ENCODE measurements at places on chromosomes 12 and 14.

DNA sequence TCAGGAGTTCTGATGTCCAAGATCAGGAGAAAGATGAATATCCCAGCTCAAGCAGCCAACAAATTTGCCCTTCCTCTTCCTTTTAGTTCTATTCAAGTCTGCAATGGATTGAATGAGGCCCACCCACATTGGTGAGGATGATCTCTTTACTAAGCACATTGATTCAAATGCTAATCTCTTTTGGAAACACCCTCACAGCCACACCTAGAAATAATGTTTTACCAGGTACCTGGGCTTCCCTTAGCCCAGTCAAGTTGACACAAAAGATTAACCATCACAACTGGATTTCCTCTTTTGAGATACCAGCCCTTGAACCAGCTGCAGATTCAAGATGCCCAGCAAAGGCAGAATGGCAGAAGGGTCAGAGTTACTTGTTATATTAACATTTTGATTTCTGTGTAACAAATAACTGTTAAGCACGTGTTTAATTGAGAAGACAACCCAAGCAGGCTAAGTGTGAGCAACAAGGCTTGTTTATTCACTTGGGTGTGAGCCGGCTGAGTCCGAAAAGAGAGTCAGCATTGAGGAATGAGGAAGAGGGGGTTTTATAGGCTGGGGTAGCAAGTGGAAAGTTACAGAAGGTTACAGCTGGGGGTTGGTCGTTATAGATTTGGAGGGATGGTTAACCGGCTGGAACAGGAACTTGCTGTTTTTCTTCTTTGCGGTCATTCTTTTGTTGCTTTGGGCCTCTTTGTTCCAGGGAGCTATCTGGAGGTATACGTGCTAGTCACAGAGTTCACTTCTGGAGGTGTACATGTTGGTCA, 180.3 kb downstream of the EMP1 start:
- no peak for DNase-seq

GRCh38 chr12:17372508-17372907, 717.5 kb downstream of the RERGL start:
- DNase-seq: peak; percentile 8

GRCh38 chr12:46670636-46671035, 155.2 kb downstream of the SLC38A4 start:
- DNase-seq: no peak

DNA sequence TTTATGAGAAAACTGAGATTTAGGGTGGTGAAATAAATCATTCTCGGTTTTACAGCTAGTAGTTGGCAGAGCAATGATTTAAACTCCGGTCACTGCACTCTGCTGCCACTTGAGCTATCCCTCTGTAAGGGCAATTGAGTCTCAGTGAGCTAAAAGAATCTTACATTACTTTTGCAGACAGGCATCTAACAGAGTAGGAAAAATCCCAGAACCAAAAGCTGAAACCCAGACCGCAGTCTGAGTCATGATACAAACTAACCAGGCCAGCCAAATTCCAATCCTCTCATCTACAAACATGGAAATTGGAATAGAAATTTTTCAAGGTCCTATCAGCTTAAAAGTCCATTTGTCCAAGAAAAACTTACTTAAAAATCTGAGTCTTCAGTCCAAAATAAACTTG, 73.7 kb downstream of the ANKS1B start:
- DNase-seq: no peak

- DNase-seq: no peak
Measured at GRCh38 chr12:69816082-69816481, 8.9 kb upstream of the MYRFL start.

DNA sequence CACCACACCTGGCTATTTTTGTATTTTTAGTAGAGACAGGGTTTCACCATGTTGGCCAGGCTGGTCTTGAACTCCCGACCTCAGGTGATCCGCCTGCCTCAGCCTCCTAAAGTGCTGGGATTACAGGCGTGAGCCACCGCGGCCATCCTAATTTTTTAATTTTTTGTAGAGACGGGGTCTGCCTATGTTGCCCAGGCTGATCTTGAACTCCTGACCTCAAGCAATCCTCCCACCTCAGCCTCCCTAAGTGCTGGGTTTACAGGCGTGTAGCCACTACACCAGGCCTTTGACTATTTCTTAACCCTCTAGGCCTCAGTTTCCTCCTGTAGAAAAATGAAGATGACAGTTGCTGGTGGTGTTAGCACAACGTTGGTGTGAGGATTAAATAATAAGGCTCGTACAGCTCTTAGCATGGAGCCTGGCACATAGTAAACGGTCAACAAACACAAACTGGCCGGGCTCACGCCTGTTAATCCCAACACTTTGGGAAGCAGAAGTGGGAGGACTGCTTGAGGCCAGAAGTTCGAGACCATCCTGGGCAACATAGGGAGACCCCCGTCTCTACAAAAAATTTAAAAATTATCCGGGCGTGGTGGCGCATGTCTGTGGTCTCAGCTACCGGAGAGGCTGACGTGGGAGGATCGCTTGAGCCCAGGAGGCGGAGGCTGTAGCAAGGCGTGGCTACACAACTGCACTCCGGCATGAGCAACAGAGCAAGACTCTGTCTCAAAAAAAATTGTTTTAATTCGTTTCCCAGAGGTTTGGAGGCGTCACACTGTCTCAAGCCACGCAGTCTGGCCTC, 979 bp downstream of the DDX54 start:
- no peak for DNase-seq

- DNase-seq: no peak
Measured at GRCh38 chr12:4311776-4312175, 9.2 kb upstream of the TIGAR start.

GRCh38 chr14:20530771-20531571, 25.6 kb downstream of the RNASE10 start:
- peak; percentile 12 for DNase-seq

DNA sequence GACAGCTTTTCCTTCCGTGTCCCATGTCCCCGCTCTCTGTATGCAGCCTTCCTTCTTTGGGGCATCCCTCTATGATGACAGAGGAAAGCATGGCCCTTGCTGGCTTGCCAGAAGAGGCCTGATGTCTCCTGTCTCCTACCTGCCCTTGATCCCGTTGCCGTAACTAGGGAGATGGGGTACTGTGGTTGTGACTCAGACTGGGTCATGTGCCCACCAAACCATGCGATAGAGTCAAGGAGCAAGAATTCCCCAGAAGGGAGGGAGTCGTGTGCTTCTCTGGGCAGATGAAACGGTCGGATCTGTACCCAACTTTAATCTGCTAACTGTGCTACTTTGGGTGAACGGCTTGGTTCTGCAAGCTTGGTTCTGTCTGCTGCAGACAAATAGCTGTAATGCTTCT, 99.1 kb upstream of the DYNC1H1 start:
- no peak for DNase-seq

GRCh38 chr12:48800457-48800856, 11.6 kb upstream of the ADCY6 start:
- DNase-seq: no peak

DNA sequence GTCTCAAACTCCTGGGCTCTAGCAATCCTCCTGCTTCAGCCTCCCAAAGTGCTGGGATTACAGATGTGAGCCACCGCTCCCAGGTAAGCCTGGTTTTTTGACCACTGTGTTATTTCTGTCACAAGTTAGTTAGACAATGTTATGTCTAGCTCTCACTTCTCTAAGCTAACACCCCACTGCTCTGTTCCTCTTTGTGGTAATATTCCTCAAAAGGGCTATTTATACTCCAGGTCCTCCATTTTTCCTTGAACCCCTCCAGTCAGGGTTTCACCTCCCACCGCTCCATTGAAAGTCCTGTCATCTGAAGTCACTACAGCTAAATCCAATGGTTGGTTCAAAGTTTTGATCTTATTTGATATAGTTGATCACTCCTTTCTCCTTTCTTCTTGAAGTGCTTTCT, 5.1 kb downstream of the IRAK3 start:
- DNase-seq: no peak

DNA sequence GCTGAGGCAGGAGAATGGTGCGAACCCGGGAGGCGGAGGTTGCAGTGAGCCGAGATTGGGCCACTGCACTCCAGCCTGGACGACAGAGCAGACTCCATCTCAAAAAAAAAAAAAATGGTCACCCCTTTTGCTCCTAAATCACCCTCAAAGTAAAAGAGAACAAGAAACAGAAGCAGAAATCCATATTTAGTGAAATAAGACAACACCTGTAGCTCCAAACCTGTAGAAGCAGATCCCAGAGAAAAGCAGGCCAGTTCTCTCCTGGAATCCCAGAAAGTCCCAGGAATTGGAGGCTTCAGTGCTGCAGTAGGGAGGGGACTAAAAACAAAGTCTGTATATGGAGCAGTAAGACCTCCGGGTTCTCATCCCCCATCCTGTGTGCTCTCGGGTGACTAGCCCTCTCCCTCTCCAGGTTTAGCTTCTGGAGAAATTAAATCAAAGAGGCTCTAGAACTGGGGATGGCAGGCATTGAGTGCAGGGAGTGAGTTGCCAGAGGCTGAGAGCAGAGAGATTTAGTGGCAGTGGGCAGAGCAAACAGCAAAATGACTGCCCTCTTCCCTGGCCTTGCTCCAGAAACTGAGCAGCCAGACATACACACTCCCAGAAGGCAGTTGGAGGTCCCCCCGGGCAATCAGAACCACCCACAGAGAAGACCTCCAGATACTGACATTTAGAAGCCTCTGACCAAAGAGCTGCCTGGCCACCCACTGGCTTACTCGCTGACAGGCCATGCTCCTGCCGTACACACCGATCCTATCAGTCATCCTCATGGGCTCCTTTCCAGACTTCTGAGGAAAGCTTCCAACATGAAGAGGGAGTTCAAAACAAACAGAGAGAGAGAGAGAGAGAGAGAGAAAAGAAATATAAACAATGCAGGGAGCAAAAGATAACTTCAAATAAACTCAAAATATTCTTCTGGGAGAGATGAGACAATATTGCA, 6.3 kb upstream of the MLXIP start:
- DNase-seq: peak; percentile 57

GRCh38 chr12:5900533-5901205, 44.4 kb downstream of the ANO2 start:
- DNase-seq: no peak

DNA sequence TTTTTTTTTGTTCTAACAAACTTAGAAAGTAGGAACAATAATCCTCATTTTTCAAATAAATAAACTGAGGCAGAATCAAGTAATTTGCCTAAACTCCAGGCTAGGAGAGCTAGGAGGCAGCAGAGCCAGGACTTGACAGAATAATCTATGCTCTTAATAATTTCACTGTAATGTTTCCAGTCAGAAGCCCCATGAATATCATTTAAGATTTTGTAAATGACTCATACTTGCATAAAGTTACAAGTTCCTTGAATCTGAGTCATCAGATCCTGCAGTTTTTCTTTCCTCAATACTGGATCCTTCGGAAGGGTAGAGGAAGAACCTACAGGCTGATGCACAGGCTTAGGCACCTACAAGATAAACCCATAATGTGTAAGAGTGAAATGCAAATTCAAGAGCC, 29.0 kb downstream of the CAPRIN2 start:
- DNase-seq: no peak

DNA sequence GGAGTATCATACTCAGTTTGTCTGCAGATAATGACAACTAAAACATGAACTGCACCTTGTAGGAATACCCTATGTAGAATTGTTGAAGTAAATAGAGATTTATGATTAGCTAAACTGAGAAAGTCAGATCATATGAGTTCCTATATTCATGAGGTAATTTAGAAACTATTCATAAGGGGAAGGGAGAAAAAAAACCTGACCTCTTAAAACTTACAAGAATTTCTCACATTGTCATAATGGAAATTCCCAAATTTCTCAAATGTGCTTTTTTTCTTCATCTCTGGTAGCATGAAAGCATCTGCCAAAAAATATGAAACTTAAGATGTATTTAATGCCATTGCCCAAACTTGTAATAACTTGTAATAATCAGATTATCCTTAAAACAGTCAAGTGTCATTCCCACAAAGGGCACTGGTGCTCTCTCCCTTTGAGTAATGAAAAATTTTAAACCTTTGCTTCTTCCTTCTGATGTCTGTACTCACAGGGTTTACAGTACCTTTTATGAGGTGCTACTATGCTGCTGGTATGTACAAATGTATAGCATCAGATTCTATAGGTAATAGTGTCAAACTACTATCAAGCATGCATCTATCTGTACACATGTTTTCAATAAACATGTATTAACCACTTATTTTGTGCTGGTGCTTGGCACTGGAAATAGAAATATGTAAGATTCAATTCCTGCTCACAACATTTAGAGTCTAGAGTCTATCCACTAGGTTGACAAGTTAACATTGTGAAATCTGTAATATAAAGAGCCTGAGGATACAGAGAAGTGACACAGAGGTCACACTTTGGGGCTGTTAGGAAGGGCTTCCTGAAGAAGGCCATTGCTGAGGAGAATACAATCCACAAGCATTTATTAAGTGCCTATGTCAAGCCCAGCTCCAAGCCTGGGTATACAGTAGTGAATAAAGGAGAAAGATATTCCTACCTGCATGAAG, 17.4 kb upstream of the DRAM1 start:
- no peak for DNase-seq

DNA sequence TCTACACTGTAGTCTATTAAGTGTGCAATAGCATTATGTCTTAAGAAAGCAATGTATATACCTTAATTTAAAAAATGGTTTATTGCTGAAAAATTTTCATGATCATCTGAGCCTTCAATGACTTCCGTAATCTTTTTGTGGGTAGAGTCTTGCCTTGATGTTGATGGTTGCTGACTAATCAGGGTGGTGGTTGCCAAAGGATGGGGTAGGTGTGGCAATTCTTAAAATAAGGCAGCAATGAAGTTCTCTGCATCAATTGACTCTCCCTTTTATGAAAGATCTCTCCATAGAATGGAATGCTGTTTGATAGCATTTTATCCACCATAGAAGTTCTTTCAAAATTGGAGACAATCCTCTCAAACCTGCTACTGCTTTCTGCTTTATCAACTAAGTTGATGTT, 41.1 kb downstream of the BBS10 start:
- no peak for DNase-seq

- no peak for DNase-seq
Measured at GRCh38 chr12:109722022-109722720, 8.5 kb downstream of the FAM222A start.

DNA sequence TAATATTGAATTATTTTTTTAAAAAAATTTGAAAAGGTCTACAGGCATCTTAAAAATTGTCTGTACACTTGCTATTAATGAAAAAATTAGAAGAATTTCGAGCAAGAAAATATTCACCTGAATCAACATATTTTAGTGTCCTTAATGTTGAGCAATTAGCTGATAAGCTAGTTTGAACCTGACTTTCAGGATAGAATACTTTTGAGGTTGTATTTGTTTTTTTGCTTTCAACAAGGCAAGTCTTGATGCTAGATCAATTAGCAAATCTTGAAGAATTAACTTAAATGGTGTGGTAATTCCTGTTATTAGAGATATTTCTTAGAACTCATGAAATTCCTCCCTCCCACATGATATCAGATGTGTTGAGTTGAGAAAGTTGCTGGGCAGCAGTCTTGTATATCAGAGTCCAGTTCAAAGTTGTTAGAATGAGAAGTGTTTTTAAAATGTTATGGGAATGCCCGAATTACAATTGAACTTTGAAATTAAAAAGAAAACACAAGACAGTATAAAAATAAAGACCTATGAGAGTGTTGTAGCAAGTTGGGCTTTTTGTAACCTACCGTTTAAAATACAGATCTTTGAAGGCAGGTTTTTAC, 119.2 kb downstream of the TRMT5 start:
- no peak for DNase-seq

DNA sequence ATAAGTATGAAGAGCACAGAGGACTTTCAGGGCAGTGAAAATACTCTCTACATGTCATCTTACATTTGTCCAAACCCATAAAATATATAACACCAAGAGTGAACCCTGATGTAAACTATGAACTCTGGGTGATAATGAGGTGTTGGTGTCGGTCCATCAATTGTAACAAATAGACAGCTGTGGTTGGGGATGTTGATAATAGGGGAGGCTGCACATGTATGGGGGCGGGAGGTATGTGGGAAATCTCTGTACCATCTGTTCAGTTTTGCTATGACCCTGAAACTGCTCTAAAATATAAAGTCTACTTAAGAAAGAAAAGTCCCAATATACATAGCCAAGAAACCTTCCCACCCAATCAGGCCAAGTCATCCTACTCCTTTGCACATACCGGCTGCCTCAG, 88.5 kb downstream of the GPR135 start:
- no peak for DNase-seq

Measured in NCI-H2081 treated with DMSO at 0.1 percent for 48 hours (cell line).